ENCODE measurements at places on chromosomes 7 and 10.

- DNase-seq, result no peak
These were observed 69.8 kb upstream of the BAIAP2L1 start for GRCh38 chr7:98470485-98471240.

DNA sequence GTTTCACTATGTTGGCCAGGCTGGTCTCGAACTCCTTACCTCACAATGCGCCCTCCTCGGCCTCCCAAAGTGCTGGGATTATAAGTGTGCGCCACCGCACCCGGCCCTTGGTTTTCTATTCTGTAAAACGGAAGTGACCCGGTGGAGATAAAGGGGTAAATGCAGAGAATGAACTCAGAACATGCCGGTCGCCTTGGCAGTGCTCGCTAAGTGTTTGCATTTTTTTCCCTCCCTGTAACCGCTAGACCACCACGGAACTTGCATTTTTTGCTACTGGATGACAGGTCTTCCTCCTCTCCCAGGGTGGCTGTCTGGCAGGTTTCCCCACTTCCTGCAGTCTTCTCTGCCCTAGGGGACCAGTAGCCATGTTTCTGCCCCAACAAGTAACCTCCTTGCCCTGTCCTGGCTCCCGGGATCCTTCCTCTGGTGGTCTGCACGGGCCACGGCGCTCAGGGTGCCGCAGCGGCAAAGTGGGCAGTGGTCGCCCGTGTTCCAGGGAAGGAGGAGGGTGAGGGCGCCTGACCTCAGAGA lies 18.8 kb upstream of the GNA12 start:
- DNase-seq, result no peak

- DNase-seq, result no peak
These were observed 129.3 kb downstream of the FAM107B start for GRCh38 chr10:14645239-14645960.

- DNase-seq, result no peak
These were observed 31.2 kb downstream of the TOMM7 start for GRCh38 chr7:22791204-22792158.

- no peak for DNase-seq
These were observed 44.7 kb upstream of the AQP1 start for GRCh38 chr7:30866939-30867338.

DNA sequence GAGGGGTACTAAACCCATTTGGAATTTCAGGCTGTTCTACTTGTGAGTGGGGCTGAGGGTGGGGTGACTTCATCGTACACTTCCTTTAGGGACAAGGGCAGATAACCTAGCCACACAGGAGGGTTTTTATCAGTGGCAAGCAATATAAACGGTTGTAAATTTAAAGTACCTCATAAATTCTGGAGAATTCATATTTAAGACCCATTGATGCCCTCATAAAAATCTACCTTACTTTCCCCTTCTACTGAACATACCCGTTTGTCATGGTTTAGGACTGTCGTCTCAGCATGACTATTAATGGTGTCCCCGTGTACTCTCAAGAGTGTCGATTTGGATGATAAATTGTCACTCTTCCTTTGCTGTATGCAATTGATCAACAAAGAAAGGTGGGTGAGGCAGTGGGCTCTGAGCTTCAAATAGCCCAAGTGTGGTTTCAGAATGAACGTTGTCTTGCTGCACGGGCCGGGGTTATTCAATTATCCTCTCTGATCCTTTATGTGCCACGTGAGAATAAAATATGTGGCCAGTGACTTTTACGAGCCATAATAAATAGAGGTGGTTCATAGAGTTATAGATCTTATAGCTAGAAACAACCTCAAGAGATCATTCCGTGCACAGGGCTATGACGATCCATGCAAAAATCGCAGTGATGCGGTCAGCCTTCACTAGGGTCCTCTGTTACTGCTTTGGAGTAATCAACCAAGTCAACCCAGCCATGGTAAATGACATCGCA lies 82.2 kb downstream of the FAM107B start:
- no peak for DNase-seq

DNA sequence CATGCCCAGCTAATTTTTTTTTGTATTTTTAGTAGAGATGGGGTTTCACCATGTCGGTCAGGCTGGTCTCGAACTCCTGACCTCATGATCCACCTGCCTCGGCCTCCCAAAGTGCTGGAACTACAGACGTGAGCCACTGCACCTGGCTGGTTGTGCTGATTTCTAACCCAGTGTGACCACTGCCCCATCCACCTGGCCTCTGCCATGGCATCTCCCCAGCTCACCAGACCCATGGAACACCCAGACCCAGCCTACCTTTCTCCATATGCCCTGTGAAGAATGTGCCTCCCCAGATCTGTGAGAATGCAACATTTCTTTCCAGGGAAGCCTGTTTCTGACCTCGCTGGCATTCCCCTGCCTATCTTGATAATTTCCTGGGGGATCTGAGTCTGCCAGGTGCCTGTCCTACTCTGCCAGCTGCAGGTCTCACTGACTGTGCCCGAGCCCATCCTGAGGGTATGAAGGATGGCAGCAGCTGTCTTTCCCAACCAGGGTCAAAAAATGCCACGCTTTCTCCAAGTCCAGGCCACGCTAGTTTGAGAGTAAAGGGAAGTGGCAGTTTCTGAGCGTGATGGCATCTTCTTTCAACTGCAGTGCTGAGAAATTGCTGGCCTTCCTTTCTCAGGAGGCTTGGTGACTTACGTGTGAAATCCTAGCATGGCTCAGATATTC lies 324.4 kb upstream of the ZNF32 start:
- DNase-seq, result no peak

DNA sequence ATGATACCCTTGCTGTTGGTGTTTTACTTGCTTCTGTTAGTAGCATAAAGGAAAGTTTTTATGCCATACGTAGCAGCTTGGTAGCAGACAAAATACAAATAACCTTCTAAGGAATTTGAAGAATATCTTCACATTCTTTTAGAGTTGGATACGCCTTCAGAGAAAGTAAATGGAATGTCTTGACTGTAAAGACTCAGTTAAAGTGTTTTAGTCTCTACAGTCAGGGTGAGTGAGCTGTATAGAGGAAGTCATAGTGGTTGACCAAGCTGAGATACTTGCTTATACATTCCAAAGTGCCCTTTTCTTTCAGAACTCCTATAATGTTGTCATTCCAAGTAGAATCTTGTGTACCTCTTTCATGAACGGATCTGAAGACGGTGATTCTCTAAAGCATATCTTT lies 37.7 kb downstream of the RABGEF1 start:
- no peak for DNase-seq

GRCh38 chr10:30631188-30631587 lies 1.6 kb upstream of the LYZL2 start:
- no peak for DNase-seq

DNA sequence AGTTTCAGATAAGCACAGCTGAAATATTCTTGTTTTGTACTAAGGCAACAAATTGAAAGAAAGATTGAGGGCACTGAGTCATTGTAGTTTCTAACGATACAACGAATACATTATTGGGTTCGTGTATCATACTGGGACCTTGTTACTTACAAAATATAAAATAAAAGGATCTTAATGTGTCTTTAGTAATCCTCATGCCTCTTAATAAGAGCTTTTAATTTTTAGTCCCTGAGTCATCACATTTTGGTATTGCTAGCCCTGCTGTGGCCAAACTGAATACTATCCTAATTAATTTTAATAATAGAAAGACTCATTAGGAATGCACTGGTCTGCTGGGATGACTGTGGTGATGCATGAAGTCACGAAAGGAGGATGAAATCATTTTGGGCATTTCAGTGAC lies 309.7 kb downstream of the EXOC4 start:
- DNase-seq, result no peak

DNA sequence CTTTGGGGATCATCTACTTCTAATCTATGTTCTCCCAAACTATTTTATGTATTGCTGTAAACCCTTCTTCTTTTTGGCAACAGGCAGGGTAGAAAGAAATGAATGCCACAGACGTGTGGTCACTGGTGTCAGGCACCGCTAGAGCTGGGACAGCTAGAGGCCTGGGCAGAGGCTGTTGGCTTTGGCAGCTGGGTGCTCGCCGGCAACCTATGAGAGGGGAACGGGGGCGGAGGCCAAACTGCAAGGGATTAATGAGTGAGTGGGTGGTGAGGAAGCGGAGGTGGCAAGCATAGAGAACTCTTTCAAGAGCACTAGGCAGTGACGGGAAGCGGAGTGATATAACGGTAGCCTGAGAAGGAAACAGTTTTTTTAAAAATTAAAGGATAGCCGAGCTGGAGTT lies 78.5 kb downstream of the CREB5 start:
- DNase-seq, result no peak

- DNase-seq, result no peak
These were observed 5.0 kb downstream of the NCOA4 start for GRCh38 chr10:46025406-46025805.

- no peak for DNase-seq
These were observed 7.6 kb upstream of the LARP4B start for GRCh38 chr10:938941-939678.

All from stimulated activated CD8-positive, alpha-beta memory T cell treated with anti-CD3 and anti-CD28 coated beads, Interleukin-4, amount 100 ng/mL, for 1 hour (primary cell).